HTR-8/SVneo (cell line): ENCODE measurements at places on chromosomes 4 and X.

DNA sequence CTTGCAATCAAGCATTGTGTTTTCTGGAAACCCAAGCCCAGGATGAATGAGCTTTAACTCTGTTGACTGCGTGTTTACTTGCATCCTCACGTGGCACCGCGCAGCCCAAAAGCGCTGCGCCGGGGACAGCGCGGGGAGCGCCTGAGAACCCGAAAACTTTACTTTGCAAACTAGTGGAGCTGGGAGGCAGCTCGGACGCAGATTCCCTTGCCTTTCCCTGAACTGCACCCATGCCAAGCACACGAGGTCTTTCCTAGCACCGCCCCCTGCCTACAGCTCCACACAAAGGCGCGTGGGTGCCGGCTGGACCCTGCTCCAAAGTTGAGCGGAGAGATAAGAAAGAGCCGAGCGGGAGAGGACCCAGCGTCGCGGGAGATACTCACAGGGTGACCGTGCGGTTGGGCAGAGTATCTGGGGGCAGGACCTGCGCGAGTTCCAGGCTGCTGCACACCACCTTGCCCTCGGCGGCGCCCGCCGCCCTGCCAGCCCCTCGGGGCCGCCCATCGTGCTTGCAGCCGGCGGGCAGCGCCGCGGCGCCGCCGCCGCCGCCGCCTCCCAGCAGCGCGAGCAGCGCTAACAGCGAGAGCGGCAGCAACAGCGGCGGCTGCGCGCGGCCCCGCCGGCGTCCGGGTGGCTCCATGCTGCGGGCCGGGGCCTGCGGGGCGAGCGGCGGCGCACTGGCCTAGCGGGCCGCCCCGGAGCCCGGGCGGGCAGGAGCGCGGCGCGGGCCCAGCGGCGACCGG lies 550 bp downstream of the ADGRA3 start:
- peak; percentile 74 for DNase-seq

DNA sequence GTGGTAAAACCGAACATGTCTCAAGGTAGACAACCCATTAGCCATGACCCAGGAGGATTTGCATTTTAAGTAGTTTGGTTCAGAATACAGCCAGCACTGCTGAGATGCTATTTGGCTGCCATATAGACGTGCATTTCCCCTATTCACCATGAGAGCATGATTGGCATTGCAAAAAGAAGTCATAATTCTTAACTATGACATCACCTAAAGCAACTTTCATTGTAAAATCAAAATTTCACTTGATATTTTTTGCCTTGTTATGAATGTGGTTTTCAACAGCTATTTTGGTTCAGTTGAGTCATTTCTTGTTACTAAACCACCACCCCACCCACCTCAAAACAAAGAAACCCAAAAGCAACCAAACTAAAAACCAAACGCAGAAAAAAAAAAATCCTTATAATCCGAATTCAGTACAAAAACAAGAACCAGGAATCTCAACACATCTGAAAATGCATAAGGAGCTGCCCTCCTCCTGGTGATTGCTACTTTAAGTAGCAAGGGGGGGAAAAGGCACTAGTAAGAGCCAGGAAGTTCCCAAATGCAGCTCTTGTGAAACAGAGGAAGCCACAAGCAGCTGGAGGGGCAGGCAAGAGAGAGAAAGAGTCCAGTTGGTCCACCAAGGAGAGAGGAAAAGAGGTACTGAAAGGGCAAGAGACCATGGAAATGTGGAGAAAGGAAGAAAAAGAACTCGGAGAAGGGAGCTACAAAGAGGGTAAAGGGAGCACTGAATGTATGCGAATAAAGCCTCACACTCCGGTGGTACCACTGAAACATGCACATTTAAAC lies 3.1 kb downstream of the SLITRK4 start:
- no peak for DNase-seq

DNA sequence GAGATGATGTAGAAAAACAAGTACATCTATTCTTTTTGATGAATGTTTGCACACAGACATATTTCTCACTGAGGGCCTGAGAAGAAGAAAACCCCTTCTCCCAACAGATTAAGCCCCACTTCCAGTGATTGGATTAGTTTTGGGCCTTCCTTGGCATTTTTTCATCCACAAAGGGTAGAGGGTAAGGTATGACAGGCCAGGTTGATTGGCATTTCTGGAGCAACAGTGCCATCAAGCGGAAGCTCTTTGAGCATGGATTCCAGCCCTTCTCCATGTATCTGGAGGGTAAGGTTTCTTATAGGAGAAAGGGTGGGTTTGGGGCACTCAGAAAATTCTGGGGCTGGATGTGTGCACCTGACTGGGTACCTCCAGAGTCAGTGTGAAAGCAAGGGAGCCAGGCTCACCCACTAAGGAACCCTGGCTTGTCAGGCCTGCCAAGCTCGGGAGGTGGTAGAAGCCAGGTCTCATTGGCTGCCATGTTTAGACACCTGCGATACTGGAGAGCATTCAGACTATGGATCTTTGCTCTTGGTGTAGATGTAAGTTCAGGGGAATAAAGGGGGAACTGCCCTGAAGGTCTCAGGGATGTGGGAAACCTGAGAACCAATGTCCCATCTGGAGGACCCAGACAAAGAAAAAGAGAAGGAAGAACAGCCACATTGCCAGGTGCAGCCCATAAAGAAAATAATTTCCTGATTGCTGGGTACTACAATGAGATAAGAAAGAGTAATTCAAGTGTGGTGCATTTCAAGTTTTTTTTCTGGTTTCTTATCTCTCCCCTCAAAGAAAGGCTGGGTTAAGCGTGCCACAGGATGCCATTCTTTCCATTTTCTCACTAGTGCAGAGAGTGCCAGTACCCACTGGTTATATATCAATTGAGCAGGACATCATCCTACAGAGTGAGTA lies 222.3 kb upstream of the AGTR2 start:
- DNase-seq: no peak

GRCh38 chrX:14440106-14440505 lies 89.2 kb upstream of the GLRA2 start:
- DNase-seq: no peak

DNA sequence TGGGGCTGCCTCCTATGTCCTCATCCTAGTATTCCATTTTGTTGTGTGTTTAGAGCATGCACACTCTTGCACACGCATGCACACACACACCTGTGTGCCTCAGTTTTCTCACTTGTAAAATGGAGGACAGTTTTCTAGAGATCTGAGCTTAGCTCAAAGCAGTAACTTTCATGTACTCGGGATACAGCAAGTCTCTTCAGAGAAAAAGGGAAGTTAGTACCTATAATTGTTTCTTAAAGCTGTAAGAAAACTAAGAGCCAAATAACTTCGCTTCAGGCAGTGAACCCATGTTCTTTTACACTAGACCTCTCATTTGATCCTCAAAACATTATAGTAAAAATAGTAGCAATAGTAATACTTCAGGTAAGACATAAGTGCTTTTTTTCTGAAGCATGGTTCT lies 49.6 kb downstream of the KIT start:
- no peak for DNase-seq

GRCh38 chrX:15298201-15298600 lies 17.2 kb downstream of the ASB11 start:
- DNase-seq: no peak

GRCh38 chr4:112189754-112190153 lies 41.8 kb upstream of the AP1AR start:
- no peak for DNase-seq

- DNase-seq: no peak
These were observed 147.2 kb upstream of the BANK1 start for GRCh38 chr4:101643186-101643837.

GRCh38 chr4:55756208-55756607 lies 63.4 kb upstream of the EXOC1L start:
- DNase-seq: no peak

DNA sequence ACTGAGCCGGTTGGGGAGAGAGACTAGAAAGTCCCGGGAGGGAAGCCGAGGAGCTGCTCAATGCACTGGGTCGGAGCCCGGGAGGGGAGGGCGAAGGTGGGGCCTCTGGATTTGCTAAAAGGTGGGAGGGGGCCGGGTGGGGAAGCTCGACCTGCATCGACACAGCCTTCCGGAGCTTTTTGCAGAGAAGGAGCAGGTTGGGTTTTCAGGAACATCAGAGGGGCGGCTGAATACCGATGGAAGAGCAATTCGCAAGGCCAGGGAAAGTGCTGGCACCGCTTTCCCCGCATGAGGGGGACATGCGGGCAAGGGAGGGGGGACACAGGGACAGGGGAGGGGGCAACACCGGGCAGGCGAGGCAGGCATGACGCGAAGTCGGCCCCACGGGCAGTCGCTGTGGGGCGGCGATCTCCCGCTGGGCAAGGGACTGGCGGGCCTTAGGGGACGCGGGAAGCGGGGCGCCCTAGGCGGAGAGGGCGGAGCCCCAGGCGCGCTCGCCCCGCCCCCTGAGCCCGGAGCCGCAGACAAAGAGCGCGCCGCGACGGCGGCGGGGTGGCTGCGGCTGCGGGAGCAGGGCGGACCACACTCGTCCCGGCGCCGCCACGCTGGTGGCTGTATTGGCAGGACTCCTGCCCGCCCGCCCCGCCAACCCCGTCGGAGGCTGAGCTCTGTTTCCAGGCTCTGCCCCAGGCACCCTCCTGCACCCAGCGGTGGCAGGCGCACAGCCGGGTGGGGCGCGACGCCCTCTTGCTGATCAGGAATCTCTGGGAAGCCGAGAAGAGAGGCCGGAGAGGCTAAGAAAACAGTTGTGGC lies 11.6 kb downstream of the PDZD4 start:
- DNase-seq: peak; percentile 47

- peak; percentile 51 for DNase-seq
These were observed 126.3 kb downstream of the NEK1 start for GRCh38 chr4:169485791-169486742.

DNA sequence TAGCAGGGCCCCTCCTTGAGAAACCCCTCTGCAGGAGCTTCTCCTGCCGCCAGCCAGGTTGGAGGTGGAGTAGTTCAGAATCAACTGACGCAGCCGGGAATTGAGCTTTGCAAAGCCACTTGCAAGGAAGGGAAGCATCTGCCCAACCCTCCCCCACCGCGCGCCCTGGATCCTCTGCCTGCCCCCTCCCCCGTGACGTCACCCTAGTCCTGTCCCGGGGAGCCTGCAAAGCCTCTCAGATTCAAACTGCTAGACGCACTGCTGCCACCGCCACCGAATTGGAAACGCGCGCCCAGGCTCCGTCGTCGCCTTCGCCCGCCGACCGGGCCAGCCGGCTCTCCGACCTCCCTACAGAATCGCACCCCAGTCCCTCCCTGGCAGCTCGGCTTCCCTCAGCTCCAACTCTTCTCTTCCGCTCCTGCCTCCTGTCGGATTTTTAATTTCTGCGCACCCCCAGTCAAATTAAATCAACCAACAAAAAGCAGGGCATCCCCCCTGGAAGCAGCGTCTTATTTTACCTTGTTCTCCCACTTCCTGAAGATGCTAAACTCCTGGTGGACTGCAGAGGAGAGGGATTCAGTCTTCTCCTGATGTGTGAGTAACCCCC lies 3.8 kb downstream of the SLITRK2 start:
- no peak for DNase-seq

DNA sequence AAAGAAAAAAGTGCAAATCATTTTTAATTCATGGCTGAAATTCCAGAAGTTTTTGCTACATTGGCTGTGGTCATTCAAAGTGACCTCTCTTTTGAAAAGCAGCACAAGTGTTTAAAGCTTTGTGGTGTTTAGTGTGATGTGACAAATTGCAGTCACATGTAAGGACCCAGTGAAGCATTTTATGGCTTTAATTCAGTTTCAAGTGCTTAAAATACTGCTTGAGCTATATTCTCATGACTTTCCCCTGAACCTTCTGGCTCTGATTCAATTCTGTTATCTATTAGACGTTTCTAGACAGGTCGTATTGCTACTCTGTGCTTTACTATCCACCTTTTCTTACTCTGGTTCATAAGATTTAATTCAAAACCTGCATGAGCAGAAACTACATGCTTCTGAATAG lies 105.8 kb downstream of the FAT4 start:
- DNase-seq: no peak

GRCh38 chr4:105710678-105711077 lies 2.1 kb downstream of the GSTCD start:
- DNase-seq: no peak

- DNase-seq: no peak
These were observed 42.3 kb upstream of the CCSER1 start for GRCh38 chr4:90084967-90085295.

DNA sequence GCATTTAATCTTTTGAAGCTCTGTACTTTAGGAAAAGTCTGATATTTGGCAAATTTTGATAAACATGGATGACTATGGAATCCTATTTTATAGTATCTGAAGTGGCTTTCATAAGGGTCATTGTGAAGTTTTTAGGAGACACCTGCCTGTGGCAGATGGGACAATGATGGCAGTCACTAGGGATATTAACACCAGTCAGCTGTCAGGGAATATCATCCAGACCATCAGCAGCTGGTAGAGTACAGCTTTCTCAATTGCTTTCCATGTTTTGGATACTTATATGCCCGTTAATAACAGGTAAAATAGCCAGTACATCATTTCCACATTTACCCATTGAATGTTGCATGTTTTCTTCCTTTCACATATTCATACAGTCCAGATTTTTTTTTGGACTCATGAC lies 39.1 kb downstream of the NPNT start:
- no peak for DNase-seq
